MCF 10A (cell line): ENCODE measurements at places on chromosomes 16 and 17.

DNA sequence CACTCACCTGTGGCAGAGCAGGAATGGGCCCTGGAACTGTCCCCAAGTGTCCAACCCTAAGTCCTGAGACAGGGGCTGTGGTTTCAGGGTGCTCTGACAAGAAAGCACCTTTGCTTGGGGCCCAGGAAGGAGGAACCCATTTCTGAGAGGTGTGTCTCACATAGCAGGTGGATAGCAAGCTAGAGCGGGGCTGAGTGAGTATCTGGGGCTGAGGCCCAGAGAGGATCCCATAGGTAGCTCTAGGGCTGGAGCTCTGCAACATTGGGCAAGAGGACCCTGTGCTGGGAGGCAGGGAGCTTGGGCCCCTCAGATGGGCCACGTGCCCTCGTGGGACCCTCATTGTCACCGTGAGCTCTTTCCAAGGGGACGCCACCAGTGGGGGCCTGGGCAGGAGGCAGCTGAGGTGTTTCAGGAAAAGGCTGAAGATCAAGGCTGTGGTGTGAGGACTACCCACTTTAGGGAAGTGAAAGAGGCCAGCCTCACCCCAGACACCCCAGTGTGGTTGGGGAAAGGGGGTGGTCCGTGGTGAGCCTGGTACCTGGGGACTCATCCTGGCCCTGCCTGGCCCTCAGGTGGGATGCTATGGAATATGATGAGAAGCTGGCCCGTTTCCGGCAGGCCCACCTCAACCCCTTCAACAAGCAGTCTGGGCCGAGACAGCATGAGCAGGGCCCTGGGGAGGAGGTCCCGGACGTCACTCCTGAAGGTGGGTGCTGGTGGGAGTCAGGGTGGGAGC, 5.3 kb downstream of the DEF8 start:
- no peak for DNase-seq
- no peaks in the 10 kb centered on the region for H3K27me3 ChIP-seq
- H3K4me1 ChIP-seq: peaks cover 4% of the 10 kb centered on the region
- peaks cover 15% of the 10 kb centered on the region for H3K36me3 ChIP-seq
- no peak overlapping the region for H3K27ac ChIP-seq

DNA sequence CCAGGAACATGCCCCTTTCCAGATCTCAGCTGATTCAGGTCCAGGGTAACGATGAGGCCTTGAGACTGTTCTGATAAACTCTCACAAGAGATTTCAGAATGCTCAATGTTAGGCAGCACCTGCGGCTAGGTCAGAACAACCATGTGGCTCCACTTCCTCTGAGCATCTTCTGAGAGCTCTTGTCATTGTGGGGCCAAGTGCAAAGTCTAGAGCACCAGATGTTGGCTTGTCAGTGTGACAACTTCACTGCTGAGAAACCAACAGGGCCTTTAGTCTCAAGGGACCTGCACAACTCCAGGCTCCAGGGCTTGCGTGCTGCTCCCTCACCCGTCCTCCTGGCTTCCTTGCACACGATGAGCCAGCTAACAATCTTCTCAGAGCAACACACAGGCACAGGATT, 29.0 kb downstream of the FCSK start:
- no peaks in the 10 kb centered on the region for H3K4me1 ChIP-seq
- H3K36me3 ChIP-seq: peaks cover 35% of the 10 kb centered on the region
- DNase-seq: no peak
- H3K4me3 ChIP-seq: no peak overlapping the region
- no peak overlapping the region for H3K27ac ChIP-seq

- peaks cover 5% of the 10 kb centered on the region for H3K36me3 ChIP-seq
- no peaks in the 10 kb centered on the region for H3K27me3 ChIP-seq
- H3K27ac ChIP-seq: no peak overlapping the region
- no peak overlapping the region for H3K4me3 ChIP-seq
- no peak for DNase-seq
- H3K4me1 ChIP-seq: no peaks in the 10 kb centered on the region
These were observed 683.5 kb downstream of the MAF start for GRCh38 chr16:78916928-78917545.

- H3K36me3 ChIP-seq: no peaks in the 10 kb centered on the region
- H3K4me1 ChIP-seq: peaks cover 24% of the 10 kb centered on the region
- H3K27ac ChIP-seq: no peak overlapping the region
- no peak overlapping the region for H3K4me3 ChIP-seq
These were observed 278.0 kb upstream of the SALL1 start for GRCh38 chr16:51429041-51429440.

GRCh38 chr16:84663433-84664101, 15.3 kb downstream of the KLHL36 start:
- no peak for DNase-seq
- no peaks in the 10 kb centered on the region for H3K27me3 ChIP-seq
- peaks cover 36% of the 10 kb centered on the region for H3K36me3 ChIP-seq
- H3K4me1 ChIP-seq: no peaks in the 10 kb centered on the region
- no peak overlapping the region for H3K4me3 ChIP-seq
- H3K27ac ChIP-seq: no peak overlapping the region

DNA sequence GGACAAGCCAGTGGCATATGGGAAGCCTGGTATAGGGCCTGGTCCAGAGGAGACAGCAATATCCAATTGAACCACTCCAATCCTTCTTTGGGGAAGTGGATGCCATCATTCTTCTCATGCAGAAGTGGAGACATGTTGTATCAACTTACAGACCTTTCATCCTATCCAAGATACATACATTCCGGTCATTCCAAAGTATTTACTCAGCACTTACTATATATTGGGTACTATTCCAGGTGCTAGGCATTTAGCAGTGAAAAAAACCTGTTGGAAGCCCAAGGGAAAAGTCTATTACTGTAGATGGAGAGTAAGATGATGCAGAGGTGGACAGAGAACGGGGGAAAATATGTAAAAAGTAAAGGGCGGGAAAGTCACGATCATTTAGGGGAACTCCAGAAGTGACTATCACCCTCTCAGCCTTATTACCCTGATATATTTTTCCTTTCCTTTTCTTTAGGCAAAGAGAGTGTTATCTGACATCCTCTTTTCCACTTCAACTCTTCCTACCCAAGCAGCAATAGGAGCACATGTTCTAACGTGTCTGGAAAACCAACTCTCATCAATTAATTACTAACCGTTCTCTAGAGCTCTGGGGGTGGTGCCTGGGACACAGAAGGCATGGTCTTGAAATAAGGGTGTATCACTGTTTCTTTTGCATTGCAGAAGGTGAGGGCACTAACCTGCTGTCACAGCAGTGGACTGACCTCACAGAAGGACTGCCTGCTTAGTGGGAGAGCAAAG, 210.1 kb upstream of the MAF start:
- no peak overlapping the region for H3K27ac ChIP-seq
- H3K4me1 ChIP-seq: peaks cover 35% of the 10 kb centered on the region
- DNase-seq: peak; percentile 21
- no peaks in the 10 kb centered on the region for H3K27me3 ChIP-seq
- no peak overlapping the region for H3K4me3 ChIP-seq

GRCh38 chr17:80449930-80450576, 26.4 kb downstream of the NPTX1 start:
- no peak overlapping the region for H3K27ac ChIP-seq
- no peak overlapping the region for H3K4me3 ChIP-seq
- DNase-seq: no peak
- H3K36me3 ChIP-seq: no peaks in the 10 kb centered on the region
- peaks cover 4% of the 10 kb centered on the region for H3K4me1 ChIP-seq

DNA sequence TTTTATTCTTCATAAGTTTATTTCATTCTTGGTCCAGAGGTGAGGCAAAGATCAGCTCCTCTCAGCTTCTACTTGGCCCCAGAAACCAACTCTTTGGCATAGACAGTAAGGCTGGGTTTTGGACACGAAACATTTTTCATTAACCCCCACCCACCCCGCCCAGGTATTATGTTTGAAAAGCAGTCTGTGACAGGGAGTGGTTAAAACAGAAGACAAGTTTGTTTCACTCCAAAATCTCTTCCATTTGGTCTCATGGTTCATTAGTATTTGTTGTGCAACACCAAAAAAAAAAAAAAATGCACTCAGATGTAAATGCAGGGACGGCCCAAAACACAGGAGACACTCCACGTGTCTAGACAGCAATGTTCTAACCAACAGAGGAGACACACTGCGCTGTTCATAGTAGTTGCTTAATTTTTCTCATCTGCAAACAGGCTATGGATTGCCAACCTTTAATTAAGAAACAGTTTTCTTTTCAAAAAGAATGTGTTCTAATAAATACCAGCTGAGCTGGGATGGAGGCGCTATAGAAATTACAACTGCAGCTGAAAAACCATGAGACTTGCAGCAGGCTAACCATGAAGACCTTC, 39.8 kb upstream of the MMP2 start:
- H3K4me1 ChIP-seq: peaks cover 29% of the 10 kb centered on the region
- peaks cover 14% of the 10 kb centered on the region for H3K27me3 ChIP-seq
- peak; percentile 72 for DNase-seq

DNA sequence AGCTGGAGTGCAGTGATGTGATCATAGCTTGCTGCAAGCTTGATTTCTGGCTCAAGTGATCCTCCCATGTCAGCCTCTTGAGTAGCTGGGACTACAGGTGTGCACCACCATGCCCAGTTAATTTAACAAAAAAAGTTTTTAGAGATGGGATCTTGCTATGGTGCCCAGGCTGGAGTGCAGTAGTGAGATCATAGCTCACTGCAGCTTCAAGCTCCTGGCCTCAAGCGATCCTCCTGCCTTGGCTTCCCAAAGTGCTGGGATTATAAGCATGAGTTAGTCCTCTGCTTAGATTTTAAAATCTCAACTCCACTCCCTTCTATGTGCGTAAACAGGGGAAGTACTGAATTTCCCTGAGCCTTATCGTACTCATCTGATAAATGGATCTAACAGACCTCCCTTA, 6.3 kb downstream of the RABEP2 start:
- H3K27ac ChIP-seq: no peak overlapping the region
- no peak for DNase-seq
- no peaks in the 10 kb centered on the region for H3K27me3 ChIP-seq
- H3K4me3 ChIP-seq: no peak overlapping the region
- H3K4me1 ChIP-seq: peaks cover 7% of the 10 kb centered on the region
- peaks cover 22% of the 10 kb centered on the region for H3K36me3 ChIP-seq

DNA sequence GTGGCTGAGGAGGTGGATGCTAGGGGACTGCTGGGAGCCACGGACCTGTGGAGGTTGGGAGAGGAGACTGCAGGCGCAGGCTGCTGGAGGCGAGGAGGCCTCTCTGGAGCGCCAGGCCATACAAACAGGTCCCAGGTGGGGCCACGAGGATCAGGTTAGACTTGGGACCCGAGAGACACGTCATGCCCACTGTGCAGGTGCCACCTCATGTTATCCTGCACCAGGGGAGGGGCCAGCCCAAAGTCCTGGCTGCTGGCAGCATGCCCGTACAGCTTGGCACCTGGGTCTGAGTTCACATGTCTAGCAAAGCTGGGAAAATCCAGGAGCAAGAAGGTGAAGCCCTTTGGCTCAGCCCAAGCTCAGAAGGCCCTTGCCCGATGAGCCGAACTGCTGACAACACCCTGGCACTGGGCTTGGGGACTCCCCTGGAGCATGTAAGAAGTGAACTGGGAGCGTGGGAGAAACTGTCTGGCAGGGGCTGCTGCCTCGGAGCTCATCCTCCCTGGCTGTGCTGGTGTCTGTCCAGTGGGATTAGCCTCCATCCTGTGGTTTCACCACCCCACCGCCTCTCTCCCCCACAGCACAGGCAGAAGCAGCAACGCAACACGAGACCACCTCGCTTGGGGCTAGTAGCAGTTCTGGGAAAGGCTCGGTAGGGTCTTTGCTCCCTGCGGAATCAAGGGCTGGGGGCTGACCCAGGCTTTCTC, 5.3 kb downstream of the ARHGDIA start:
- H3K4me1 ChIP-seq: peaks cover 31% of the 10 kb centered on the region
- DNase-seq: peak; percentile 57
- H3K4me3 ChIP-seq: no peak overlapping the region
- H3K27me3 ChIP-seq: no peaks in the 10 kb centered on the region

- H3K36me3 ChIP-seq: no peaks in the 10 kb centered on the region
- H3K27ac ChIP-seq: no peak overlapping the region
- DNase-seq: no peak
- H3K27me3 ChIP-seq: no peaks in the 10 kb centered on the region
- H3K4me1 ChIP-seq: no peaks in the 10 kb centered on the region
- no peak overlapping the region for H3K4me3 ChIP-seq
These were observed 2.0 kb downstream of the ASGR2 start for GRCh38 chr17:7112510-7113108.

DNA sequence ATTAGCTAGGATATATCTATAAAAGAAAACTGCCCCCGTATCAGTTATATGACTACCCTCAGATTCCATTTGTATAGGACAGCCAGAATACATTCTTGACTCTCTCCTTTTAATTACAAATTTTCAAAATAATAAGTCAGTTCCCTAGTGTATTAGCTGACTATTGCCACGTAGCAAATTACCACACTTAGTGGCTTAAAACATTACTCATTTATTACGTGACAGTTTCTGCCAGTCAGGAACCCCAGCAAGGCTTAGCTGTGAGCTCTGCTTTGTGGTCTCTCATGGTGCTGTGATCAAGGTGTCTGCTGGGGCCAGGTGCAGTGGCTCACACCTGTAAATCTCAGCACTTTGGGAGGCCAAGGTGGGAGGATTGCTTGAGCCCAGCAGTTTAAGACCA, 13.9 kb upstream of the SCNN1B start:
- peaks cover 9% of the 10 kb centered on the region for H3K4me1 ChIP-seq
- H3K27me3 ChIP-seq: no peaks in the 10 kb centered on the region
- no peak overlapping the region for H3K4me3 ChIP-seq
- no peak overlapping the region for H3K27ac ChIP-seq
- DNase-seq: no peak

DNA sequence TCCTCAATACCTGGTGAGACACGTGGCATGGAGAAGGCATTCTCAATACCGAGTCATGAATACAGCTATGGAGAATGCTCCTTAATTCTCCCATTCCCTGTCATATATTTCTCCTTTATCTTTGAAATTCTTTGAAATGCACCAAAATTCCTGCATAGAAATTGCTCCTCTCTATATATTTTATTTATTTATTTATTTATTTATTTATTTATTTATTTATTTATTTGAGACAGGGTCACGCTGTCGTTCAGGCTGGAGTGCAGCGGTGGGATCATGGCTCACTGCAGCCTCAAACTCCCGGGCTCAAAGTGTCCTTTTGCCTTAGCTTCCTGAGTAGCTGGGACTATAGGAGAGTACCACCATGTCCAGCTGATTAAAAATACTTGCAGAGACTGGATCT, 190.3 kb upstream of the MAF start:
- no peaks in the 10 kb centered on the region for H3K27me3 ChIP-seq
- peaks cover 4% of the 10 kb centered on the region for H3K4me1 ChIP-seq
- H3K27ac ChIP-seq: no peak overlapping the region

DNA sequence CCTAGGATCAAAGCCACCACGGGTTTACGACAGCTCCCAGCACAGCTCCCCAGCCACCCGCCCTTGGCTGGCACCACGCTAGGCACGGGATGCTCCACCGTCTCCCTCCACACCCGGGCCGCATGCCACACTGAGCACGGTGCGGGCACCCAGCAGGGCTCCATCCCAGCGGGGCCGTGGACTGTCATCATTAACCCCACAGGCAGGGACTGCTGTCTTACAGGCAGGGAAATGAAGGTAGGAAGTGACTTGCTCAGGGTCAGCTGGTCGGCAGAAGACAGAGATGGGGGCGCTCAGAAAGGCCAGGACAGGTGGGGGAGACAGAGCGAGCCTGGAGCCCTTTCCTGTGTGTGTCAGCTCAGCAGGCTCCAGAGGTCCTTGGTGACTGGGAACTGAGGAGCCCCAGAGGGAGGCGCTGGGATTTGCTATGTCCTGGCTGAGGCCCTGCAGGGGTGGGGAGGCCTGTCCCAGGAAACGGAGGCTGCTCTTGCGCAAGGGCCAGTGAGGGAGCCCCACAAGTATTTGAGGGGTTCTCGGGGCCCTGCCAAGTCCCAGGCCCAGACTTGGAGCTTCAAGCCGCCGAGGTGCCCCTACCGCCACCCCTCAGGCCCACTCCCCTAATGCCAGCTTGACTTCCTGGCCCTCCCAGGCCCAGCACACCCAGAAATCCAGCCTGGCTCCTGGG, 3.2 kb downstream of the UBALD1 start:
- peak; percentile 65 for DNase-seq
- peaks cover 22% of the 10 kb centered on the region for H3K36me3 ChIP-seq
- H3K4me1 ChIP-seq: peaks cover 13% of the 10 kb centered on the region
- no peak overlapping the region for H3K27ac ChIP-seq
- H3K27me3 ChIP-seq: no peaks in the 10 kb centered on the region
- H3K4me3 ChIP-seq: peak overlapping the region; percentile 36
